Activated CD8-positive, alpha-beta memory T cell treated with anti-CD3 and anti-CD28 coated beads for 4 hours (primary cell): ENCODE measurements at places on chromosomes 4 and X.

- DNase-seq: no peak
Observed at GRCh38 chr4:81494031-81494431, 22.3 kb upstream of the RASGEF1B start.

DNA sequence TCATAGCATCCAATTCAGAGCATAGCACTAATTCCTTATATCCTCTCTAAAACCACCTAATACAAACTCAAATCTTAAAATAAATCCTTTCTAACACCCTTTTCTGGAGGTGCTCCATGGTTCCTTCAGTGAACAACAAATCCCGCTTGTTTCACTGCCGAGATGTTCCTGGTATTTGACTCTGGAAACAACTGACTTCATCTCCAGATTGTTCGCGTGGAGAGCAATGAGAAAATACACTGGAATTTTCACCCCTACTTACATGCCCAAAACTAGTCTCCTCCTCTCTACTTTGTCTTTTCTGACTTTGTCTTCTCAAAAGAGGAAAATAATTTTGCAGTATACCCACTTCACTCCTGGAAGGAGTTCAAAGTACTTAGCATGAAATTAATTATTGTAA, 129.0 kb downstream of the PLS3 start:
- DNase-seq: no peak

DNA sequence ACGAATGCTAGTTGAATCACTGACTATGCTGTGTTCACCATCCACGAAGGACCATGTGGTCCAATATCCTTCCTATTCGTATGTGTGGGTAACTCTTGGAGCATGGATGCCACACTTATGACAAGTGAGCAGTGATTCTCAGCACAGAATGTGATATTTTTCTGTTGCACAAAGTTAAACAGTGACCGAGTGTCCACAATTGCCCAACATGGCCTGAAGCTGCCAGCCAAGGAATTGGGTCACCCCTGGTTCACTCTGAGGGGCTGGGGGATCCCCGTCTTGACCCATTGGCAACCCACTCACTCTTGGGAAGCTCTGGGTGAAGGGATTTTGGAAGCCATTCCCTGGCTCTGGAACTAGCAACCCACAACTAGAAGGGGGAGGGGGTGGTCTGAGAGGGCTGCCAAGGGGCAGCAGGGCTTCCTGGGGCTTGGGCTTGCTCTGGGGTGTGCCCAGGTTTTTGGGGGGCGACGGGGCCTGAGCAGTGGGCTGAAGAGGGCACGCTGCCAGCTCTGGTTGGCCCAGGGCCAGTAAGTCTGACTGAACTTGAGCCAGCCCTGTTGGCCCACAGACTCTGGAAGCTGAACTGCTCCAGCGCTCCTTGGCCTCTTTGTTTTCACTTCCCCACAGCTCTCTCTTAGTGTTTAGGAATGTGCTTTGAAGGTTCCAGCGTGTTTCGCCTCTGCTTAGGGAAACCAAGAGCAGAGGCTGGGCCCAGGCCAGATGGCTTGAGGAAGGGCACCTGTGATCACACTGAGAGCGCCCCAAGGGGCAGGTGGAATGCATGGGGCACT, 43.1 kb upstream of the BCOR start:
- DNase-seq: no peak

DNA sequence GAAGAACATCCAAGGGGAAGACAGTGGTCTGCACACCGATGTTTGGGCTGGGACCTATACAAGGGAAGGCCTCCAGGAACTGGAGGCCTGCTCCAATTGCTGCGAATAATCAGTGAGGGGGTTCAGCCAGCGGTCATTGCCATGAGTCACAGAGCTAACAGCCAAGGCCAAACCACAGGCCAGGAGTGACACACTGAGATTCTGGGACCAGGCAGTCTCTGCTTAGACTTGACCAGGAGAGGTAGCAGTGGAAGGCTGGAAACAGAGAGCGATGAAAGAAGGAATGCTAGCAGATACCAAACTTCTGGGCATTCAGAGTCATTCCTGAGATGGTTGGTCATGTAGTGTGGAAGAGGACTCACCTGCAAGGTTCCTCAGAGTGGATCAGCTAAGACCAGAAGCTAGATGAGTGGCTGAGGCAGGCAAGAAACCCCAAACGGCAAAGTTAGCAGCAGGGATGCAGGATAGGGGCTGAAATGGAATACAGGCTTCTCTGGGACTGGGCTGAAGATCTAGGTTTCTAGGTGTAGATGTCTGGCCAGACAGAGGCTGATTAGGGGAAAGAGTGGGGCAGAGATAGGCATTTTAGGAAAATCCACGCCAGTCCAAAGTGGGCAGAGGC, 54.7 kb downstream of the CNGA2 start:
- DNase-seq: no peak

DNA sequence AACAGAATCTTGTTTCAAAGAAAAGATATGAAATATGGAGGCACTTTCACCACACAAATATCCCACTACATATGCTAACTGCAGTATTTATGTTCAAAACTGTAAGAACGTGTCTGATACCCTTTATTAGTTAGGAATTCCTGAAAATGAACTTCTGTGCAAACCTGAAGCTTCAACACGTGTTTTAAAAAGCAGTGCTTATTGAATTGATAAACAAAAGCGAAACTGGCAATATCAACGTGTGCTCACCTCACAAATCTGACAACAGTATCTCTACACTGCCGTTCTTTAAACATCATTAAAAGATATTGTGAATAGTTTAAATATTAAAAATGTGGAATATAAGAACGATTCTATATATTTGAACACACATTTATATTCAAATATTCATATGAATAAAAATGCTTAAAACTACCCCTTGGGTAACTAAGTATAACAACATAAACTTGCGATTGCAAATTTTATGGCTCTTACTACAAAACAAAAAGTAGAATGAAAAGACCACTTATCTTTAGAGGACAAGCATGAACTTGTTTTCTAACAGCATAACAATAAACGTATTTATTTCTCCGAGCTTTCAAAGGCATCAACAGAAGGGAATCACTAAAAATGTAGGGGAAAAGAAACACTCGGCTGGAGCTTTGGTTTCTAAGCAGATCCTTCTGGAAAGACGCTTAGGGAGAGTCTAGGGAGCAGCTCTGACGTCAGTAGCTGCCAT, at the start of gene LRP2BP:
LRP2BP (minus strand) TSS at position 687 of the 718 bp plus-strand sequence. CDS start 17,738 bp downstream, outside the sequence.
- no peak for DNase-seq

- no peak for DNase-seq
Observed at GRCh38 chr4:10666616-10667015, 18.0 kb downstream of the CLNK start.

- no peak for DNase-seq
Observed at GRCh38 chrX:133290076-133290475, 71.9 kb upstream of the TFDP3 start.

- no peak for DNase-seq
Observed at GRCh38 chr4:156738766-156739165, 232.8 kb downstream of the PDGFC start.

DNA sequence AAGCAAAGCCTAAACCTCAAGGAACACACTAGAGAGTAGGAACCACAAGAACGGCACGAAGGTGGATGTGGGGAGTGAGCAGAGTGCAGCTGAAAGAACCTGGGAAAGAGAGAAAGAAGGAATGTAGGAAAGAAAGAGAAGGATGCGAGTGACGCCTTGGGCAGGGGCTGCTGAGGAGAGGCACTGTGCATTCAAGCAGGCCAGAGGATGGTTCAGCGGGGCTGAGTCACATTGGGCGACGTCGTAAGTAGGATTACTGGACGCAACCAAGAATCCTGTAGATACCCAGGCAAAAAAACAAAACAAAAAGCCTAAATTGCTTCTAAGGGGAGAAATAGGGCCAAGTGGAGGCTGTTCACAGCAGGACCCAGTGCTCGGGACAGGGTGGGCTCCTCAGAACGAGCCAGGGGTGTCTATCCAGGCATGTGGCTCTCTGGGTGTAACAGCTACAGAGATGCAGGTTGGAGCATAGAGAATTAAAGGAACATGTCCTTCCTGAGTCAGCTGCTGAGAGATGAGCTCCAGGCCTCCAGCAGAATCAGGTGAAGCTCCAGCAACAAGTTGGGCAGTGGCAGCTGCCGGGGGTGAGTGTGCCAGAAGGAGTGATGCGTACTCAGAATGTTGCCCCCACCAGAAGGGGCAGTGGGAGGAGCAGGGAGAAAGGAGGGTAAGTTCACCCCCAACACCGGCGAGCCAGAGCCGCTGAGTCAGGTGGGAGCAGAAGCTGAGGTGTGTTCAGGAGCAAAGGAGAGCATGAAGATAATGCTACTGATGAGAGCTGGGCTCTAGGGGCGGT, 38.6 kb downstream of the NELFA start:
- DNase-seq: no peak

GRCh38 chrX:14864631-14865030, 8.2 kb downstream of the FANCB start:
- no peak for DNase-seq

DNA sequence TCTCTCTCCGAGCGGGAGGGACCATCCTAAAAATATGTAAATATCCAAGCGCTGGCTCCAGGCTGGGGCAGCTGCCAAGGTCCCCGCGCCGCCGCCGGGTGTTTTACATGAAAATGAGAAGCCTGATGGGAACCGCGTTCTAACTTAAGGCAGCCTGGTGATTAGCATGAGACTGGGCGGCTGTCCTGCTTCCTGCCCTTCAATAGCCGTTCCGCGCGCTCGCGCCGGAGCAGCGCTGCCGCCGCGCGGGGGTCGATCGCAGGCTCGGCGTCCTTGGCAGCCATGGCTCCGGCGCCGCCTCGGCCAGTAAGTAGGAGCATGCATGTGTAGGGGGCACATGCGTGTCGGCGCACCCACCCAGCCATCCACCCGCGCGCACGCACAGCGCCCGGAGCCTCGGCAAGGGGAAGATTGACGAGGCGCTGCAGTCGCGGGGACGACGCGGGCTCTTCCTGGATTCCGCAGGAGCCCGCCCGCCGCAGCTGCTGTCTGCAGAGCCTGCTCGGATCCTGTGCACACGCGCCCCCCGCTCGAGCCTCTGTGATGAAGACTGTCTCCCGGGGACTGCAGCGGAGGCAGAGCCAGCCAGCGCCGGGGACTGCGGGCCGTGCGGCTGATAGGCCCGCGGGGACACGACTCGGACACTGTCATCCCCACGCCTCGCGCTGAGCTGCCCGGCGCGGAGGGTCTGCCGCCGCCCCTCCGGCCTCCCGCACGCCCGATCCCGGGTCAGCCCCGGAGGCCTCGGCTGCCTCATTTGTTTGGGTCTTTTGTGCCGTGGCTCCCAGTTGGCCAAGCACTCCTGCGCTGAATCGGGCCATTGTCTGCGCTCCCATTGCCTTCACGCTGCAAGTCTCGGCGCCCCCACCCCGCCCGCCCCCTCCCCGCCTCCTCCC, 734 bp downstream of the STOX2 start:
- no peak for DNase-seq

GRCh38 chr4:124694306-124694705, 18.2 kb downstream of the ANKRD50 start:
- no peak for DNase-seq

DNA sequence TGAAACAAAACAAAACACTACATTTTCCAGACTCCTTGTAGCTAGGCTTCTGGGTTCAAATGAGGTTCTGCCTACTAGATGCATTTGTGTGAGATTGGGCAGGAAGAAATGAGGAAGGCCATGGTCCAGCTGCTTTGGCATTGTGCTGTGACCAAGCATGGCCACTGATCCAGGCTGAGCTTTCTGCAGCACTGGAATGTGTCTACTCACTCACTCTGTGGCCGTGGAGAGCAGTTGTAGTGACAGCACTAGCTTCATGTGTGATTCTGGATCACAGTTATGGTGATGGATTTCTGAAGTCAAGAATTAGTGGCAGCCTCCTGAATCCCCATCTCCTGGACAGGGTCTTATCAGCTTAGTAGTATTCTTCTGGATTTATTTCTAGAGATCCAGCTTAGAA, 358.9 kb downstream of the GPAT3 start:
- DNase-seq: no peak

GRCh38 chr4:158462611-158463010, 59.1 kb upstream of the RXFP1 start:
- no peak for DNase-seq

DNA sequence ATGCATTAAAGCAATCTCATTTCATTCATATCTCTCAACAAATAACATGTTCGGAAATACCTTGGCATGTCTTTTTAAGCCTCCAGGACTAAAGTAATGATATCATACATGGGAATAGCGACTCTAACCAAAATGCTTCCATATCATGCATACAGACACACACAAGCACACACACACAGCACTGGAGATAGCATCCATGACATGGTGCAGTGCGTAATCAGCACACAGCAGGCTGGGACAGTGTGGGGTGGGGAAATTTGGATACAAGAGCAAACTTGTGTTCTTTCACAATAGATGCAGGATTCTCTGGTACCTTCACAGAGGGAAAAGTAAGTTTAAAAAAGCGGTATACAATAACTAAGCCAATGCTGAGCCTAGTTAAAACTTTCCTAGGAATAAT, 132.3 kb upstream of the HPGD start:
- no peak for DNase-seq

DNA sequence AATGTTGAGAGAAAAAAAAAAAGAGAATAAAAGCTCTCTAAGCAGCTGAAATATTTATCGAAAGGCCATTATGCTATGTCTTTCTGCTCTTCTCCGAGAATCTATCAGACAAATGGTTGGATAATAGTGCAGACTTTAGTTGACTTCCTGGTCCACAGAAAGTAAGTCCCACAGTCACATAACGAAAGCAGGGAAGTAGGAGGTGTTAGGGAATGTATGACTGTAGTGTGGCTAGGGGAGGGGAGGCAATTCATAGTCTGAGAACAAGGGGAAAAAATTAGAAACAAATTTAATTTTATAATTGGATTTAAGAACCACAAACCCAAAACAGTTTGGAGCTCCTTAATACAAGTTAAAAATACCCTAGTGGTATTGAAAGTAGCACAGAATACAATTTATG, 79.7 kb upstream of the VEGFC start:
- no peak for DNase-seq

DNA sequence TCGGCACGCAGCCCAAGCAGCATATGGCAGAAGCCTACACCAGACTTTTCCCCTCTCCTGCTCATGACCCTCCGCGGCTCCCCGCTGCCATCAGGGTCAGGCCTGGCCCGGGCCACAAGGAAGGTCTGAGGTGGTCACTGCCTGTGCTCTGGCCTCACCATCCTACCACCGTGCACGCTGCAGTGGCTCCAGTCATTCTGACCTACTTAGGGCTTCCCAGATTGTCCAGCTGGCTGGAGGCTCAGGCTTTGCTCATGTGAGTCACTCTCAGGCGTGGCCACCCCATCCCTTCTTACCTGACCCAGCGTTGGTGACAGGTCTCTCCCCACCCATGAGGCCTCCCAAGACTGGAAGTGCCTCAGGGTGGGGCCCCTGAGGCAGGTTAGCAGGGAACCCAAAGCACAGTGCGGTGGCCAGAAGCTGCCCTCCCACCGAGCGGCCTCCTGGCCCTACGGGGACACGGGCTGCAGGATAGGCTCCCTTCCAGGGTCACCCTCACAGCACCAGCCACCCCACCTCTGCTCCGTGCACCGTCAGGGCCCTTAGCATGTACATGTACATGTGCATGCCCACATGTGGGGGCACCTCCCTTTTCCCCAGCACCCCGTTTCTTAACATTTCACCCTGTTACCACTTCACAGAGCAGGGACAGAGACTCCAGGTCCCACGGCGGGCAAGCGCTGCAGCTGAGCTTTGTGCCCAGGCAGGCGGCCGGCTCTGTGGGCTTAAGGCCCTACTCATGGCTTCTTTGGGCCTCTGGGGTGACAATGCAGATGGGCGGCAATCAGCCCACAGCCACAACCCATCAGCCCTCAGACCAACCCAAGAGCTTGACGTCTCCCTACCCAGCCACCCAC, 2.2 kb downstream of the TREX2 start:
- DNase-seq: no peak

GRCh38 chr4:1310031-1310795, 20.5 kb downstream of the MAEA start:
- DNase-seq: no peak

GRCh38 chr4:8457646-8458252, 17.2 kb downstream of the TRMT44 start:
- no peak for DNase-seq

GRCh38 chr4:94577136-94577535, 125.4 kb downstream of the PDLIM5 start:
- no peak for DNase-seq
